ENCODE measurements at places on chromosomes 11 and 22.

DNA sequence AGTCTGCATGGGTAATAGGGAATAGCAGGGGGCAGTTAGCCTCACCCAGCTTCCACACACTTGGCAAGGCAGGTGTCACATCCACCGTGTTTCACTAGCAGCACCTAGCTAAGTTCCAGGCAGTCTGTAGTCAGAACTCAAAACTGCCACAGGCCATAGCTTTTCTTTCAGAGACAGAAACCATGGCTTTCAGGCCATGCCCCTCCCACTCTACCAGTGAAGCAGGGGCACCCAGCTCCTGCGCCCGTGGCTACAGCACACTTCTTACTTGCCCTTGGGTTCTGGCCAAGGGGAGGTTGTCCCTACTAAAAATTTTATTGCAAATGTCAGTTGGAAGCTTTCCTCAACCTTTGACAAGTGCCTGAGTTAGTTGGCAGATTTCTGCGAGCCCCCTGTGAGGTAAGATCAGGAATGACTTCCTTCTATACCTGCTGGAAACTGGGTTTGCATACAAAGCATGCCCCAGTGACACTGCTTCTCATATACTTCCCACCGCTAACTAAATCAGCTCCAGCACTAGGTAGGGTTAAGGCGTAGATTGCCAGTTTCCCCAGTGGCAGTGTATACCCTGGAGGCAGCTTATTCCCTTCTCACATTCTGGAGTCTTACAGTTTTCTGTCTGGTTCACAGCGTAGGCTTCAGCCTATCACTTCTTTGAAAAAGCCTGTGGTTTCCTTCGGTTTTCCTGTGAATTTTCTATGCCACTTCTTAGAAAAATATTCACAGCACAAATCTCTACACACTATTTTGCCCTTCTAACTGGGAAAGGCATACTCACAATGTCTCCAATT lies 139.0 kb upstream of the LUZP2 start:
- no peak for DNase-seq

GRCh38 chr11:77211594-77212251 lies 83.7 kb downstream of the MYO7A start:
- DNase-seq: no peak

- no peak for DNase-seq
Measured at GRCh38 chr11:72236774-72237111, 7.2 kb downstream of the PHOX2A start.

DNA sequence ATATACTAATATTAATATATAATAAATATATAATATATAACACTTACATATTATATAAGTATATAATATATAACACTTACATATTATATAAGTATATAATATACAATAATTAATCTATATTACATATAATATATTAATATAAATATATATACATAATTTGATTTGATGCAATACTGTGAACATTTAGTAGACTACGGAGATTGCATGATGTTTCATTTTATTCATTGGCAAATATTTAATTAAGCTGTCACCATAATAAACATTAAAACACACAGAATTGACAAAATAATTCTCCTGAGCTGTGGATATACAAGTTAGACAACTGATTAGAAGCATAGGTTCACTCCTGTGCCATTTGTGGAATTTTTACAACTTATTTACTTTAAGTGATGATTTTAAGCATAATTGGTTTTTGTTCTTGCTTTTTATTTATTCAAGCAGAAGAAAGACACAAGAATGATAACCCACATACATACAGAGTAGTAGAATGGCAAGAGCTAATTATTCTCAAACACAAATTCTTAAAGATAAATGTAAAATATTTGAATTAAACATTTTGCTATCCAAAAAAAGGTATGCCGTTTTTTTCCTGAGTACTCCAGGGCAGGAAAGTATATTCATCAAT lies 65.8 kb upstream of the TOP3B start:
- no peak for DNase-seq

GRCh38 chr11:315516-315994 lies 1.7 kb downstream of the IFITM1 start:
- peak; percentile 81 for DNase-seq

DNA sequence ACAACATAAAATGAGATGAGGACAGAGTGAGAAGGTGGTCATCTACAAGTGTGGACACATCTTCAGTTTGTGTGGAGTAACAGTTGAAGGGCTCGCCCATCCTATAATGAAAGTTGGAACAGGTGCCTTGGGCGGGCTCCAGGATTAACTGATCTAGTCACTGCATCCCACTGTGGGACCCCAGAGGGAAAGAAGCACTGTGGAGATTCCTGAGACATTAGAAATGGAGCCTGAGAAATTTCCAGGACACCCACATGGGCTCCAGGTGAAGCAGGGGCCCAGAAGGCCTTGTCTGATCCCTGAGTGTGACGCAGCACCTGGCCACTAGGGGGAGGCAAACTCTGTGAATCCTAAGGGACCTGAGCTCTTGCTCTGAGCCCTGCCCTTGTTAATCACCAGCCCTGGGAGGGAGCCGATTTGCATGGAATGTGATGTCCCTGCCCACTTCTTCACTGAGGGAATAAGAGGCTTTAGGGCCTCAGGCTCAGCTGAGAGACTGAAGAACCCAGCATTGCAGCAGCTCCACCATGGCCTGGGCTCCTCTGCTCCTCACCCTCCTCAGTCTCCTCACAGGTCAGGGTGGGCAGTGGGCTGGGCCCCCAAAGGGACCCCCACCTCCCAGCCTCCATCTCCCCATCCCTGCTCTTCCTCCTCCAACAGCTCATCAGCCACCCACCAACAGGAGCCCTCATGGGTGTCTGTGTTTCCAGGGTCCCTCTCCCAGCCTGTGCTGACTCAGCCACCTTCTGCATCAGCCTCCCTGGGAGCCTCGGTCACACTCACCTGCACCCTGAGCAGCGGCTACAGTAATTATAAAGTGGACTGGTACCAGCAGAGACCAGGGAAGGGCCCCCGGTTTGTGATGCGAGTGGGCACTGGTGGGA lies 98.4 kb downstream of the VPREB1 start:
- DNase-seq: no peak

DNA sequence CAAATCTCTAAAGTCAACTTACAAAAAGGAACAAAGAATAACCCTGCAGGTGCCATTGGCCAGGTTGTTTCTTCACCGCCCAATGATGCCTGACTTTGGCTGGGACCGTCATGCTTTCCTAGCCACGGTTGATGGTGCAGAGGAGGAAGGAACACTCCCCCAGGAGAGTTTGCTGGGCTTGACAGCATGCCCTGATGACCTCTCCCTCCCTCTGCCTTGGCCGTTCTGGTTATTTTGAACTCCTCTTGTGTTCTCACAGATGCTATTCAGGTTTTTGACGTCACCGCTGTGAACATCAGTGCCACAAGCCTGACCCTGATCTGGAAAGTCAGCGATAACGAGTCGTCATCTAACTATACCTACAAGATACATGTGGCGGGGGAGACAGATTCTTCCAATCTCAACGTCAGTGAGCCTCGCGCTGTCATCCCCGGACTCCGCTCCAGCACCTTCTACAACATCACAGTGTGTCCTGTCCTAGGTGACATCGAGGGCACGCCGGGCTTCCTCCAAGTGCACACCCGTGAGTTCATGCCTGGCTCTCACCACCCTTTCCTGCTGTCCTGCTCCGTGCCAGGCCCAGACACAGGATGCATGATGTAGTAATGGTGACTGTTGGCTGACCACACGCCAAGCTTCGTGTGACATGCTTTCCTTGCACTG lies 89.0 kb upstream of the OR4B1 start:
- DNase-seq: no peak

GRCh38 chr22:44926491-44927415 lies 83.1 kb downstream of the PHF21B start:
- DNase-seq: peak; percentile 76

DNA sequence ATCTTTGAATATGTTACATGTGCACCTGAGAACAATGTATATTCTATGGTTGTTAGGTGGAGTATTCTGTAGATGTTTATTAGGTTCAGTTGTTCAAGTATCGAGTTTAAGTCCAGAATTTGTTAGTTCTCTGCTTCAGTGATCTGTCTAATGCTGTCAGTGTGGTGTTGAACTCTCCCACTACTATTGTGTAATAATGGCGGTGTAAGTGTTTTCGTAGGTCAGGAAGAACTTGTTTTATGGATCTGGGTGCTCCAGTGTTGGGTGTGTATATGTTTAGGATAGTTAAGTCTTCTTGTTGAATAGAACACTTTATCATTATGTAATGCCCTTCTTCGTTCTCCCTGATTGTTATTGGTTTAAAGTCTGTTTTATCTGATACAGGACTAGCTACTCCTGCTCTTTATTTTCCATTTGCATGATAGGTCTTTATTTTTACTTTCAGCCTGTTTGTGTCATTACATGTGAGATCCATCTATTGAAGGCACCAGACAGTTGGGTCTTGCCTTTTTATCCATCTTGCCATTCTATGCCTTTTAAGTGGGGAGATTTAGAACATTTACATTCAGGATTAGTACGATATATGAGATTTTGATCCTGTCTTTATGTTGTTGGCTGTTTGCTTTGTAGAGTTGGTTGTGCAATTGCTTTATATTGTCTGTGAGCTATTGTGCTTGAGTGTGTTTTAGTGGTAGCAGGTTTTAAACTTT lies 121.6 kb downstream of the DDX10 start:
- DNase-seq: no peak

DNA sequence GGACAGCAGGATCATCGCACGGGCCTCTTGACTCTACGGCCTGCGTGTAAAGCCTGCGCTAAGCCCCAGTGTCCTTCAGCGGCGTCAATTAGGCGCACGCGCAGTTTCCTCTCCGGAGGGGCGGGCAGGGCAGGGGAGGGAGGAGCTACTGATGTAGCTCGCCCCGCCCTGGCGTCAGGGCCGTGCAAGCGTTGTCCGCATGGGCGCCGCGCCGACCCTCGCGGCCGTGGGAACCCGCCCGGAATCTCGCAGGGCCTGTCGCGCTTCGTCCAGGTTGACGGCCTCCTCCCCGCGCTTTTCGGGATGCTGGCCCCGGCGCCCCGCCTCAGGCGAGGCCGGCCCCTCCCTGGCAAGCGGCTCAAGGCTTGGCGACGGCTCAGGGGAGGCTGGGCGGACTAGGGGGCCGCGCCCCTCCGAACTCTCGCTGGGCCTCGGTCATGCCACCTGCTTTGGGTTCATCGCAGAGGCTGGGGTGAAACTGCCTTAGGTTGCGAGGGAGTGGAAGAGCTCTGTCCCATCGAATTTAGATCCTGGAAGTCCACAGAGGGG lies 61.1 kb downstream of the ST3GAL4 start:
- peak; percentile 97 for DNase-seq

DNA sequence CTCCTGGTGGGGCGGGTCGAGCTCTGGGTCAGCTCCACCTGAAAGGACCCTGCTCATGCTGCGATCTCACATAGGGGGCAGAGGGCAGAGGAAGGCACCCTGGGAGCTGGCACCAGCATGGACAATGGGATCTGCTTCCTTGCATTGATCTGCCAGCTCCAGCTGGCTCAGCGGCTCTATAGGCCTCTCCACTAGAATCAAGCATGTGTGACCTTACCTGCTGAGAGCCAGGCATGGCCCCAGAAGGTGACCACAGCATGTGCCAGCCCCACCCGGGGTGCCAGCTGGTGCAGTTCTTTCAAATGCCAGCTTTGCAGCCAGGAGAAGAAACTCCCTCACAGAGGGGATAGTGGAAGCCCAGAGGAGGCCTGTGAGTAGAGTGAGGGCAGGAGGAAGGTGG lies 22.0 kb upstream of the KLHL35 start:
- DNase-seq: no peak

GRCh38 chr22:21642584-21643448 lies 714 bp downstream of the SDF2L1 start:
- peak; percentile 86 for DNase-seq

GRCh38 chr11:77027275-77027674 lies 6.9 kb upstream of the B3GNT6 start:
- no peak for DNase-seq

GRCh38 chr11:2793701-2794045 lies 91.9 kb downstream of the CDKN1C start:
- peak; percentile 71 for DNase-seq
